ENCODE measurements at places on chromosomes 11 and 22. TPM values are rescaled to one million over a fixed set of nuclear protein-coding genes. Genes with fewer than 3 reads are reported as not detected.

TMEM123 gene
- 82.7 TPM for total RNA-seq

FAM181B gene
- 1.2 TPM for total RNA-seq

GRCh38 chr11:88683024-88683423 is 345.5 kb upstream of the CTSC start:
- no peaks in the 10 kb centered on the region for H3K4me1 ChIP-seq
- H3K27ac ChIP-seq = no peak overlapping the region
- H3K36me3 ChIP-seq = no peaks in the 10 kb centered on the region
- H3K27me3 ChIP-seq = no peaks in the 10 kb centered on the region
- H3K4me3 ChIP-seq = no peak overlapping the region
- no peak for DNase-seq

DNA sequence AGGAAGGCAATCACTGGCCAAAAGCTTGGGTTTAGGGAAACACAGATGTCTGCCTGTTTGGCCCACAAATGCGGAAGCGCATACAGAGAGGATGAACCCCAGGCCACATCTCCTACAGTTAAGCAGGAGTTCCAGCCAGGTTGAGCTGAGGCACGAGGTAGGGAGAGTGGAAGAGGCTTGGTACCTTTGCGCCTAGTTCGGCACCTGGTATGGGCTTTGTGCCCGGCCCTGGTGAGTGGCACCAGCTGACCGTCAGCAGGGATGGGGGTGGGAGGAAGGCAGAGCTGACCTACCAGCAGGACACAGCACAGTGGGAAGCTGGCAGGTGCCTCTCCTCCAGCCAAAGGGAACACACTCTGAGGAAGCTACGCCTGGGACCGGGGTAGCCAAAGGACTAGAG is 57.6 kb downstream of the KCNC1 start:
- no peak overlapping the region for H3K4me3 ChIP-seq
- H3K36me3 ChIP-seq = peaks cover 6% of the 10 kb centered on the region
- no peak overlapping the region for H3K27ac ChIP-seq
- no peaks in the 10 kb centered on the region for H3K4me1 ChIP-seq
- no peaks in the 10 kb centered on the region for H3K27me3 ChIP-seq

FGF4 gene
- total RNA-seq = not detected

DNA sequence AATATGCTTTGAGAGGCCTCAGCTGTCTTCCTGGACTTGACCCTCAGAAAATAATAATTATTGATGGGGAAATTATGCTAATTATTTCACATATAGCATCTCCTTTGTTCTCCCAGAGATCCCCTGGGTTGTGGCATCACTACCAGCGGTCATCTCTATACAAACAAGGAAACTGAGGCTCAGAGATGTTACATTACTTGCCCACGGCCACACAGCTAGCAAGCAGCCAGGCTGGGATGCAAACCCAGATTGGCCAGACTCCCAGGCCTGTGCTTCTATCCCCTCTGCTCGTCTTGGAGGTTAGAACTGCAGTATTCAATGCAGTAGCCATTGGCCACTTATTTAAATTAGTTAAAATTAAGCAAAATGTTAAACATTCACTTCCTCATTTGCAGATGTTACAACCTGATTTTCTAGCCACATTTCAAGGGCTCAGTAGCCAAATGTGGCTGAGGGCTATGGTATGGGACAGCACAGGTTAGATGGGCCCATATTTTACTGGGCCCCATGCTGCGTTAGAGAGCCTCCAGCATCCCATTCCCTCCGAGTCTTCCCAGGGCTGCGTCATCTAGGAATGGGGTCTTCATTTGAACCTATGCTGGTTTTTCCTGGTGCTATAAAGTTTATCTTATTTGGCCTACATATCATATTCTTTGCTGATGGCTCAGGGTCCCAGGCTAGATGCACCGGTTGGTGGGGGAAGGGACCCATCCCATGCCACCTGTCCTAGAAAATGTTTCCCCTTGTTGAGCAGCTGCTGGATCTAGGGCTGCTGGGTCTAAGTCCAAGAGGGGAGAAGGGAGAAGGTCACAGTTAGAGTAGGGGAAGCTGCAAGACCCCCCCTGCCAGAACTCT is 2.2 kb downstream of the SLC35C1 start:
- H3K4me3 ChIP-seq = peak overlapping the region; percentile 90
- no peaks in the 10 kb centered on the region for H3K27me3 ChIP-seq
- no peak for DNase-seq
- H3K36me3 ChIP-seq = peaks cover 9% of the 10 kb centered on the region
- H3K27ac ChIP-seq = no peak overlapping the region

MAJIN gene
- not detected for total RNA-seq

EWSR1 gene
- 201 TPM for total RNA-seq

DCDC1 gene
- total RNA-seq = 0.17 TPM

BRSK2 gene
- 3.3 TPM for total RNA-seq

GRCh38 chr11:70566768-70567530 is 168.6 kb downstream of the CTTN start:
- H3K4me3 ChIP-seq = no peak overlapping the region
- no peaks in the 10 kb centered on the region for H3K36me3 ChIP-seq
- H3K27me3 ChIP-seq = no peaks in the 10 kb centered on the region
- DNase-seq = no peak

DNA sequence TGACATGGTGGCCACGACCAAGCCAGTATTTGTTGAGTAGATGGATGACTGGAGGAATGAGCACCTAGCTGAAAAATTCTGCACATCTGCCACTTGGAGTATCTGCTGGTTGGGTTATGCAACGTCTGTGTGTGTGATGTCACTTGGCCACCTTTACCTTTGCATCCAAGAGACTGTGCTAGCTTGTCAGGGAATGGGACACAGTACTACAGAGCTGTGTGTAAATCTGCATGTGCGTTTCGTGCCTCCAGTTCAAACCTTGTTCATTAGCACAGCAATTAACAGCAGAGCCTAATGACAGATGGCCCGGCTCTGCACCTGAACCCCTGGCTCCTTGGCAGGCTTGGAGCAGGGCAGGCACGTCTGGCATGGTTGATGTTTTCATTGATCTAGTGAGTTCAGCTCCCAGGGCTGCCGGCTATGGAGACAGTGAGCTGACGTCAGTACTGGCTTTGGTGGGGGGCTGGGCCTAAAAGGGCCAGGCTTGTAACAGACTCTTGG is 188.4 kb upstream of the NAV2 start:
- no peaks in the 10 kb centered on the region for H3K4me1 ChIP-seq
- no peaks in the 10 kb centered on the region for H3K27me3 ChIP-seq
- DNase-seq = no peak
- no peak overlapping the region for H3K4me3 ChIP-seq

SAA4 gene
- total RNA-seq = not detected

All from esophagus muscularis mucosa (tissue), 4 donors.